ENCODE measurements at places on chromosomes 1 and 21.
A peak's percentile ranks its signal among the peaks of the same experiment; 100 is the strongest.

DNA sequence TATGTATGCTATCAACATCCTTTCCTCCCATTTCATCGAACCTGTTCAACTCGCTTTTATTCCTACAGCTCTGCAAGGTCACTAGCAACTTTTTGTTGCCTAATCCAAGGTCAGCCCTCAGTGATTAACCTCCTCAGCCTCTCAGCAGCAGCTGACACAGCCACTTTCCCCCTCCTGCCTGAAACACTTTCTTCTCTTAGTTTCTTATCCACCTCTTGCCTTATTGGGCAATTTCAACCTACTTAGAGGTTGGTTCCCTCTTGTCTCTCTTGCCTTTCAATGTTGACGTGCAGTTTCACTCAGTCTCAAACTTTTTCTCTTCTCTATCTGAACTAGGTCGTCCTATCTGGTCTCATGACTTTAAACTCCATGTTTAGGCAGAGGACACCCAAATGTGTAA lies 156.3 kb downstream of the C1orf94 start:
- DNase-seq: no peak

- no peak for DNase-seq
Observed at GRCh38 chr1:186873687-186874086, 44.9 kb downstream of the PLA2G4A start.

DNA sequence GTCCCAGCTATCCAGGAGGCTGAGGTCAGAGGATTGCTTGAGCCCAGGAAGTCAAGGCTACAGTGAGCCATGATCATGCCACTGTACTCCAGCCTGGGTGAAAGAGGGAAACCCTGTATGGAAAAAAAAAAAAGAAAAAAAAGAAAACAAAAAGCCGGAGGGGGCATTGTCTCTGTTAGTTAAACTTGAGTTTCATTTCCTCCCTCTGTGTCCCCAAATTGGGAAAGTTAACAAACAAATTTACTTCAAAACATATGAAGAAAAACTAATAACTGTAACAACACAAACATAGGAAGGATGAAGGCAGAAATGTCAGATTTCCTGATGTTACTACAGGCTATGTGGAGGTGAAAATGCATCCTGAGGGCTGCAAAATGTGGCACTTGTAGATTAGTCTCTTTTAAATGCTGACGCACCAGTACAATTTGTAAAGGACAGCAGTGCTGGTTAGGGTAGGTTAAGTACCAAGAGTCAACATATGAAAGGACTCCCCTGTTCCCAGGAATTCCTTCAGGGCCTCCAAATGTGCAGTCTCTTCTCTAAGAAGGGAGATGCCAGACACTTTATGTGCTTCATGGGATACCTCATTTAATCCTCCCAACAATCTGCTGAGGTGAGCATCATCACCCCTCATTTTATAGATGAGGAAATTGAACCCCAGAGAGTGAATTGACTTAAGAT lies 52.9 kb downstream of the DEGS1 start:
- DNase-seq: no peak

GRCh38 chr1:166671627-166672026 lies 167.6 kb upstream of the POGK start:
- no peak for DNase-seq

GRCh38 chr1:212225871-212226302 lies 59.3 kb upstream of the PPP2R5A start:
- no peak for DNase-seq

DNA sequence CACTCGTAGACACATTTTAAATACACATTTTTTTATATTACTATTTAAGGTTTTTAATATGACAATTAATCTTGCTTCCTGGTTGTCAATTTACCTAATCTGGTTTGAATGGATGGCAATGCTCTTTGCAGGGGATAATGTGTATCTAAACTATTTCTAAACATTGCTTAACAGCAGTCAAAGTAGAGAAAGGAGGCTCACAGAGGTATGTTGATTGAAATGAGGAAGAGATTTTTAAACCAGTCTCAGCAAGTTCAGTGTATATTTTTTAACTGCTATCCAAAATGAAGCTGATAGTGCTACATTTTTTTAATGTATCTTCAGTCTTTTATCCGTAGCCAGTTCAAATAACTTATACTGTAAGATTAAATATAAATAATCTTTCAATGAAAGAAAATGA lies 17.4 kb downstream of the FMO1 start:
- no peak for DNase-seq

GRCh38 chr1:5978452-5978851 lies 13.8 kb downstream of the NPHP4 start:
- no peak for DNase-seq

GRCh38 chr1:165907256-165907857 lies 79.9 kb downstream of the UCK2 start:
- DNase-seq: no peak

- no peak for DNase-seq
Observed at GRCh38 chr1:106072909-106073600, 983.4 kb upstream of the PRMT6 start.

- no peak for DNase-seq
Observed at GRCh38 chr1:88088481-88088880, 595.6 kb upstream of the PKN2 start.

DNA sequence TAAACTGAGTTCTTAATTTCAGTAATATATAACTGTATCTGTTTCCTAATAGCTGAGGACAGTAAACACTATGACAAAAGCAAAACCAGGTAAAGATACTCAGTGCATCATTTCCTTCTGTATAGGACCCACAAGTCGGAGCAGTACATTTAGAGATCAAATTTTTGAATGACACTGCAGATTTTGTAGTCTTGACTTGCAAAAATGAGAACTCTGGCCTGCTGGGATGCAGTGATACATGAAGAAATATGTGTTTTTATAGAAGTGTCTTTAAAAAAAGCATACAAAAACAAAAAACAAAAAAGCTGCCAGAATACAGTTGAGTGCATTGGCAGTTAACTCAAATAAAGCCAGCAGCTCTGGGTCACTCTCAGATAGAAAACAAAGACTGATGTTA lies 19.0 kb downstream of the GART start:
- no peak for DNase-seq

DNA sequence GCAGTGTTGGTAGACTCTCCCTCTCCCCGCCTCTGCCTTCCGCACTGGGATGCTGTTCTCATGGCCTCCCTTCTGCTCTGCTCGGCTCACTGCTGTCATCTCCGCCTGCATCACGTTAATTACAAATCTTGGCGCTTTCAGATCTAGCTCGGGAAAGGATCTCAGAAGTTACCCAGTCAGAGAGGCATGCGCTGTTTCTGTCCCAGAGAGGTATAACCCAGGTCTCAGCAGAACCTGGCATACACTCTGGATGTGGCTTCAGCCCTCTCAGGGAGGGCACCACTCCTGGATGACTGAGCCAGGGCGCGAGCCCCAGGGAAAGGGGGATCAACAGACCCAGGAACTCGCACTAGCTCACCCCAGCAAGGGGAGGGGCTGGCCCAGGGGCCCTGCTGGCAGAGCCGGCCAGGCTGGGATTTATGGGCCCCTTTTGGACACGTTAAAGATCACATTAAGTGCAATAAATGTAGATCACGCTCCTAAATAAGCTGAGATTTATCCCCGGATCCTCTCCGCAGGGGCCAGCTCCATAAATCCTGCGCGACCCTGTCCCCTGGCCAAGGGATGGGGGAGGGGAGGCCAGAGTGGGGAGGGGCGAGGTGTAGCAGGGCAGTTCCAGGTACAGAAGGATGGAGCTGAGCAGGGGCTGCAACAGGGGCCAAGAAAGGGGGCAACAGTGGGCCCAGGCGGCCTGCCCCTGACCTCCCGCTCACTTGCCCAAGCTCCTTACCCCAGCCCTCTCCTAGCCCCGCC lies 101.3 kb upstream of the ZBTB40 start:
- no peak for DNase-seq

DNA sequence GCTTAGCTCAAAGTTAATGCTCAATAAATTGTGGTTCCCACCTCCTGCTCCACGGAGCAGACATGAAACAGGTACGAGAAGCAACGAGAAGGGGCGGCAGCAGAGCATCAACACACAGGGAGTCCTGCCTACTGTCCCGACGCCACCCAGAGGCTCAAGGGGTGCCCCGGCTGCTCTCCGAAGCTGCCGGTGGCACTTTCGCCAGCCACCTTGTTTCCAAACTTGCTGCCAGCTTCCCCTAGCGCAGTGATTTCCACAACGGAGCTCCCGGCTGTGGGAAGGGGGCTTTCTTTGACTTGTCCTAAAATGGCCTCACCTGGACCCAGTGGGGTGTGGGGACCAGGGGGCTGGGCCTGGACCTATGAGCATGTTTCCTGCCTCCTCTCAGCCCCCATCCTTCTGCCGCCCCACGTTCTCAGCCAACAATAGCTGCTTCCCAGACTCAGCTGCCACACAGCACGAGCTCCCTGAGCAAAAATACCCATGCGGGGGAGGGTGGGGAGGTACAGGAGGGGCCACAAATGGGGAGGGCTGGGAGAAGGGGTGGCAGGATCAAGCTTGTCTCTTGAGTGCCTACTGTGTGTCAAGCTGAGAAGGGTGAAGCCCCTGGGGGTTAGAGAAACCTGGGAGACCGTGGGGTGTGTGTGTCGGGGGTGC lies 35.6 kb upstream of the ECE1 start:
- no peak for DNase-seq

GRCh38 chr1:108106775-108107174 lies 93.4 kb downstream of the SLC25A24 start:
- no peak for DNase-seq

DNA sequence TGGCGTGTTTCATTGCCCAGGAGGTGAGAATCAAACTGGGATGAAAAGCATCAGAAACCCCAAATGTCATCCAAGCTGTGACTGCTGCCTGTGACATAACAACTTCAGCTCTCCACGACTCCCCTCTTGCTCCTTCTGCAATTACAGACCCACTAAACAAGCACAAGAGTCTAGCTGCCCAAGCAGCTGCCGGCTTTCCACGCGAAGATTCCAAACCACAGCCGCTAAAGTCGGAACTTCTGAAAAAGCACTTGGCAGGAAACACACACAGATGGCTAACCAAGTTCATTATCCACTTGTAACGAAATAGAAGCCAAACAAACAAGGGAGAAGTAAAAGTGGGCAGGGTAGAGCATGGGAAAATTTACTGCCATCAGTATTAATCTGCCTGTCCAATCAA lies 198.1 kb downstream of the SLC35F3 start:
- no peak for DNase-seq

DNA sequence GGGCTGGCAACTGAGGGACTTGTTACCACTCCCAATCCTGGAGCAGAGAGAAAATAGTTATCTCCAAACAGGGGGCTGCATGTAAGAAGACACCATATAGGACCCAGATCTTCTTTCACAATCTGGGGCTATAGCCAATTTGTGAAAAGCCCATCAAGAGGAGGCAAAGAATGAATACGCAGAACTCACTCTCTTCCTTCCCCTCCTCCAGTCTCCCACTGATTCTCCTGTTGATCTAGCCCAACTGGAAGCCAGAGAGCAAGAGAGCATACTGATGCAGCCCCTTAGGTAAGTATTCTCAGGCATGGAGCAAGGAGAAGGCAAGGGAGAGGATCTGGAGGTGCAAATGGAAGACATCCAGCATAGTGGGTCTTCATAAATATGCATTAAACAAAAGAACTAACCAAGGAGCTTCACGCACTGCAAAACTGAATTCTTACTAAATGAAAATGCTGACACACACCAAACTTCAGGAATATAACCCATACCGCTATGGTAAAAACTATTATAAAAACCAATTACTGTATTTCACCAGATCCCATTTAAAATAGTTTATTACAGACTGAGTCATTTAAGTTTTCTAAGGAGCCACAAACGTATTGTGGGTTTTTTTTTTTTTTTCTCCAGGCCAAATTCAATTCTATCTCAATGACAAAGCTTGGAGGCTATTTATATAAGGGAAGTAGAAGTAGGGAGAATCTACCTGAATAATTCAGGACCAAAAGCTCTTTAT lies 15.5 kb upstream of the HMGB4 start:
- DNase-seq: peak; percentile 33

- DNase-seq: peak; percentile 82
Observed at GRCh38 chr1:169363046-169363730, 4.4 kb downstream of the NME7 start.

DNA sequence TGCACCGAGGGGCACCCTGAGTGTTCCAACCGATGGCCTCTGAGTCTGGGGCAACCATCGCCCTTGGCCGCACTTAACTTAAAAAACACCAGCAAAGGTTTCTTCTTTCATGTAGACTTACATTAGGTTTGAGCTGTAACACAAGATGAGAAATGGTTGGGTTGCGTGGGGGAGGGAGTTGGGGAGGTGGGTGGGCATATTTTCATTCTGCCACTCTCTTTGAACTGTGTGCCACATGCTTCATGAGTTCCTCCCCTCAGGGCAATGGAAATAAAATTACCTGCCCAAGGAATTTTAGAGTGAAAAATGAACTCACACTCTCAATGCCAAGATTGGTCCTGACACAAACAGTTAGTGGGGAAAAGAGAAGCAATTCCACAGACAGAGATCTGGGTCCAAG lies 430.1 kb upstream of the USP24 start:
- no peak for DNase-seq

- DNase-seq: no peak
Observed at GRCh38 chr21:35178827-35179226, 129.7 kb upstream of the RUNX1 start.

GRCh38 chr1:59565611-59566410 lies 248.9 kb upstream of the HOOK1 start:
- peak; percentile 90 for DNase-seq

GRCh38 chr1:214101828-214102227 lies 114.1 kb downstream of the PROX1 start:
- DNase-seq: no peak

GRCh38 chr1:206797534-206798383 lies 25.5 kb upstream of the IL10 start:
- DNase-seq: no peak

GRCh38 chr1:78627321-78627720 lies 7.1 kb downstream of the IFI44L start:
- no peak for DNase-seq

- no peak for DNase-seq
Observed at GRCh38 chr1:208462761-208463160, 218.6 kb upstream of the PLXNA2 start.

GRCh38 chr1:38507563-38507962 lies 352.0 kb downstream of the RRAGC start:
- DNase-seq: no peak

DNA sequence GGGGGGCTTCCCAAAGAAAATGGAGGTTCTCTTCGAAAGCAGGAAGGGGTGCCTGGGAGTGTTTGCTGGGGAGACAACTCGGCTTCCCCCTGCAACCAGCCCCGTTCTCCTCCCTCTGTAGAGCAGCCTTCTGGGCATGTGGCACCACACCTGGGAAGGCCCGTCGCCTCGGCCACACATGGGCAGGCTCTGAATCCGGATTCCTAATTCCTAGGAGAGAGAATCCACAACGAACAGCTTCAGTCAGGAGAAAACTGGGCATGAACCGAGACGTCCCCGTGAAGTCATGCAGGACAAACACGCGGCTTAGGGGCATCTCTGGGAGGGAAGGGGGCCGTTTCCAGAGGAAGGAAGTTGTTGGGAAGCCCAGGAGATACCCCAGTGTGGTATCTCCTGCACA lies 224.5 kb downstream of the KAZN start:
- no peak for DNase-seq

GRCh38 chr1:36284061-36284460 lies 22.1 kb upstream of the SH3D21 start:
- DNase-seq: no peak

DNA sequence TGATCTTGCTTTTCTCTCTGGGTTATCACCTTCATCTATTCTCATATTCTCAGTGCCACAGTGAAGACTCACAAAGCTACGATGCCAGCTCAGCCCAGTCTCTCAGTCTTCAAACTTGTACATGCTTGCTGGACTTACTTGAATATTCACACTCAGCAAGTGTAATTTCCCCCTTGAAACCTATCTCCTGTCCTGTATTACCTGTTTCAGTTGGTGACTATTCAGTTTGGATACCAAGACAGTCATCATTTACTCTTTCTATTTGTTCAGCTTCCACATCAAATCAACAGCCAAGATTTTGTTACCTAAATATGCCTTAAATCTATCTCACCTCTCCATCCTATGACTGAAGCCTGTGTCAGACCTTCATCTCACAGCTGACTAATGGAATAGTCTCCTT lies 209.7 kb downstream of the LRRC7 start:
- DNase-seq: no peak
